ENCODE measurements at places on chromosomes 12 and 14. TPM values are rescaled to one million over a fixed set of nuclear protein-coding genes. Genes with fewer than 3 reads are reported as not detected.

- no peaks in the 10 kb centered on the region for H3K4me1 ChIP-seq
- H3K4me3 ChIP-seq: peak overlapping the region; percentile 18
- DNase-seq: no peak
- H3K36me3 ChIP-seq: no peaks in the 10 kb centered on the region
These were observed 345.9 kb upstream of the RGS6 start for GRCh38 chr14:71586131-71586897.

COL2A1 gene
- 9.0 TPM for polyA plus RNA-seq

DNA sequence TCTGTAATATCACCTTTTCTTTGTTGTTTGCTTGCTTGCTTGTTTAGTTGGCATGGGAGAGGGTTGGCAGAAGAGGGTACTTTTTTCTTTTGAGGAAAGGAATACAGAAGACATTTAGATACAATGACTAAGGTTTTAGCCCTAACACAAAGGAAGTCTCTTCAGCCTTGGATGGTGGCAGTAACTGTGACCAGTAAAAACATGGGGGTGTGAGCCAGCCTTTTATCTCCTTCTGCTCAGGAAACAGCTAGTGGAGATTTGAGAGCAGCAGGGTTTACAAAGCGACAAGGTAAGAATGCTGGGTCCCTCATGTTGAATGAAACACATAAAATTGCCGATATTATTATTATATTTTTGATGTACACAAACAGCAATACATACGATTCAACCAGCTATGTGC, 40.4 kb downstream of the SLC8A3 start:
- H3K36me3 ChIP-seq: no peaks in the 10 kb centered on the region
- no peaks in the 10 kb centered on the region for H3K4me1 ChIP-seq

GRCh38 chr12:123860377-123860776, 98.3 kb downstream of the DNAH10 start:
- no peaks in the 10 kb centered on the region for H3K27me3 ChIP-seq
- no peak for DNase-seq
- H3K4me3 ChIP-seq: no peak overlapping the region
- no peaks in the 10 kb centered on the region for H3K36me3 ChIP-seq

DNA sequence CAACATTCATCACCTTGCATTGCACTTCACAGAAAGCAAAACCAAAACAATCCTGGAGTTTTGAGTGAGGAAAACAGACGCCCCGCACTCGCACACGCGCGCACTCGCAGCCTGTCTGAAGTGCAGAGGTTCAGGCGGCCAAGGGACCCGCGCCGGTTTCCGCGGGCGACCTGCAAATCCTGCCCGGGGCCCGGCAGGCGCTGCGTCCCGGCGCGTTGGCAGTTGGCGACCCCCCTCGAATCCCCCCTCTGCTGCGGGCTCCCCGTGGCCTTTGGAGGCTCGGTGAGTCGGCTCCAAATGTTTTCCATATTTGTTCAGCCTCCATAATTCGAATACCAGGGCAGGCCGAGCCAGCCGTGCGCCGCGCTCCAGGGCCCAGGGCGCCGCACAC, at the start of gene SSPN:
Gene SSPN (plus strand): TSS at position 324 of the 391 bp plus-strand sequence. CDS start 100 bp downstream, outside the sequence.
- H3K36me3 ChIP-seq: no peaks in the 10 kb centered on the region
- H3K4me3 ChIP-seq: peak within 1 kb of the TSS; percentile 57
- H3K4me1 ChIP-seq: peaks cover 8% of the 10 kb centered on the region
- no peaks in the 10 kb centered on the region for H3K27me3 ChIP-seq
- H3K27ac ChIP-seq: peak within 1 kb of the TSS; percentile 56

GRCh38 chr14:75025082-75025481, 22.4 kb downstream of the EIF2B2 start:
- no peak overlapping the region for H3K4me3 ChIP-seq
- peaks cover 34% of the 10 kb centered on the region for H3K36me3 ChIP-seq
- H3K27ac ChIP-seq: peak overlapping the region; percentile 71
- DNase-seq: peak; percentile 39

DNA sequence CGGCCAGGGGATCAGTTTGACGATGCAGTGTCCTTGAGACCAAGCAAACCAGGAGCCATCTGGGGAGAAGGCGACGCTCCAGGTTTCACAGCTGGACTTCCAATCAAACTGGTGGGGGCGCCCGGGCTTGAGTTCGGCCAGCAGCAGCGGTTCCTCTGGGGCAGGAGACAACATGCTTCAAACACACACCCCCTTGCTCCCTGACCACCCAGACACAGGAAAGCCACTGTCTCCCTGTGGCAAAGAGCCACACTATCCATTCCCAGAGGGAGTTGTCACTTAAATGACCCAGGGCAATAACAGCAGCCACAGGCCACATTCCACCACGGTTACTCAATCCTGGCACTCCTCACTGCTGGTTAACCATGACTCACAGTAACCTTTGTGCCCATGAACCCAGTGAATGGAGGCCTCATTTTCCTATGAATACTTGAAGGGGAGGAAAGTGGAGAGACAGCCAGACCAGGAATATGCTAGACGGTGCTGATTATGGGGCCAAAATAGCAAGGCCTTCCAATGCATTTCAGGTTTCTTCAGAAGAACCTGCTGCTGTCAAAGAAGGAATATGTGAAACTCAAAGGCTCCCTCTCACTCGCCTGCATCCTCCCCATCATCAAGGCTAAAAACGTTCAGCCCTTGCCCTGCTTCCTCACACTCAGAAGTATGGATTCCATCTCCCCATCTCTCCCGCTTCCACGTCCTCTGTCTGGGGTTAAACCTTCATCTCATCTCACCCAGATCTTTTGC, 8.5 kb downstream of the WSB2 start:
- peak overlapping the region; percentile 13 for H3K4me3 ChIP-seq
- DNase-seq: peak; percentile 95

- no peak overlapping the region for H3K27ac ChIP-seq
- no peaks in the 10 kb centered on the region for H3K27me3 ChIP-seq
- no peak for DNase-seq
- no peak overlapping the region for H3K4me3 ChIP-seq
- no peaks in the 10 kb centered on the region for H3K4me1 ChIP-seq
These were observed 232.4 kb upstream of the FBXO33 start for GRCh38 chr14:39664646-39665045.

- no peaks in the 10 kb centered on the region for H3K36me3 ChIP-seq
- no peaks in the 10 kb centered on the region for H3K27me3 ChIP-seq
- H3K27ac ChIP-seq: no peak overlapping the region
- H3K4me3 ChIP-seq: no peak overlapping the region
These were observed 4.4 kb downstream of the ZBTB42 start for GRCh38 chr14:104805326-104805678.

DNA sequence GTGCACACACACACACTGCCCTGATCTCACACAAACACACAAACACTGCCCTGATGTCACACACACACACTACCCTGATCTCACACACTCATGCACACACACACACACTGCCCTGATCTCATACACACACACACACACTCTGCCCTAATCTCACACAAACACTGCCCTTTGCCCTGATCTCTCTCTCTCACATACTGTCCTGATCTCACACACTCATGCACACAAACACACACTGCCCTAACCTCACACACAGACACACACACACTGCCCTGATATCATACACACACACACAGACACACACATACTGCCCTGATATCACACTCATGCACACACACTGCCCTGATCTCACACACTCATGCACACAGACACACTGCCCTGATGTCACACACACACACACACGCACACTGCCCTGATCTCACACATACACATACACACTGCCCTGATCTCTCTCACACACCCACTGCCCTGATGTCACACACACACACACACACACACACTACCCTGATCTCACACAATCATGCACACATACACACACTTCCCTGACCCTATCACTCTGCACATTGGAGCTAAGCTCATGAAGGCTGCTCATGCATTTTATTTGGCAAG, 97.6 kb upstream of the DIO3 start:
- peak overlapping the region; percentile 70 for H3K27ac ChIP-seq
- H3K27me3 ChIP-seq: peaks cover 17% of the 10 kb centered on the region
- H3K4me3 ChIP-seq: no peak overlapping the region
- peak; percentile 46 for DNase-seq
- no peaks in the 10 kb centered on the region for H3K36me3 ChIP-seq

CMA1 gene
- not detected for polyA plus RNA-seq

- no peak for DNase-seq
- H3K36me3 ChIP-seq: no peaks in the 10 kb centered on the region
- H3K4me3 ChIP-seq: no peak overlapping the region
- H3K4me1 ChIP-seq: no peaks in the 10 kb centered on the region
- H3K27ac ChIP-seq: no peak overlapping the region
These were observed 32.3 kb downstream of the BEST3 start for GRCh38 chr12:69666798-69667197.

GRCh38 chr14:99348816-99349614, 77.0 kb upstream of the BCL11B start:
- no peak overlapping the region for H3K27ac ChIP-seq
- DNase-seq: no peak
- no peak overlapping the region for H3K4me3 ChIP-seq
- H3K36me3 ChIP-seq: no peaks in the 10 kb centered on the region
- H3K27me3 ChIP-seq: no peaks in the 10 kb centered on the region
- no peaks in the 10 kb centered on the region for H3K4me1 ChIP-seq

DNA sequence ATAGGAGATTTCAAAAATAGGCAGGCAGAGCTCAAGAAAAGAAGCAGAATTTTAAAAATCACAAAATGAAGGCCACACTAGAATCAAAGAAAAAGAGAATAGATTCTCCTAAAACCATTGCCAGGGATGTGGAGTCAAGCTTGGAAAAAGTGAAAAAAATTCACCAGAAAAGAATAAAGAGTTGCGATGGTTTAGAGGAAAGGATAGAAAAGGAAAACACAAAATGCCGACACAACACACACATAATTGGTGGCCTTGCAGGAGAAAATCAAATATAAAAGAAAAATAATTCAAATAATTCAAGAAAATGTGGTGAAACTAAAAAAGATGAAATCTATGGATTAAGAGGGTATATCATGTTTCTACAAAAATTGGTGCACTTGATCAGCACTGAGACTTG, 181.6 kb upstream of the C14orf180 start:
- H3K36me3 ChIP-seq: no peaks in the 10 kb centered on the region
- H3K27ac ChIP-seq: no peak overlapping the region
- no peaks in the 10 kb centered on the region for H3K27me3 ChIP-seq
- no peaks in the 10 kb centered on the region for H3K4me1 ChIP-seq

DNA sequence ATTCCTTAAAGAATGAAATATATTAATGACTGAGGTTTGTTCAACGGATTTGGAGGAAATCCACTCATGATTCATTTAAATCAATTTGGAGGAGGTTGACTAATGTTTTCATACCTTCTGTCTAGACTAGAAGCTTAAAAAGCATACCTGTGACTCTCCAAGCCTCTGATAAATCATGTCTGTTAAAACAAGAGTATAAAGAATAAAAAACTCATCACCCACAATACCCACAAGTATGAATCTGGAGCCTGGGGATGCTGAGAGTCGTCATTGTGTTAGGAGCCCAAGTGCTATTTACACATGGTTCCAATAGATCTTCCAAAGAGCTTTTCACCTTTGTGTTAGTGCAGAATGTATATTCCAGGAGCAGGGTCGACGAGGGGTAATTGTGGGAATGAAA, 86.8 kb upstream of the ADAMTS20 start:
- no peak overlapping the region for H3K4me3 ChIP-seq
- no peak for DNase-seq
- H3K36me3 ChIP-seq: no peaks in the 10 kb centered on the region
- H3K4me1 ChIP-seq: no peaks in the 10 kb centered on the region
- no peak overlapping the region for H3K27ac ChIP-seq

DNA sequence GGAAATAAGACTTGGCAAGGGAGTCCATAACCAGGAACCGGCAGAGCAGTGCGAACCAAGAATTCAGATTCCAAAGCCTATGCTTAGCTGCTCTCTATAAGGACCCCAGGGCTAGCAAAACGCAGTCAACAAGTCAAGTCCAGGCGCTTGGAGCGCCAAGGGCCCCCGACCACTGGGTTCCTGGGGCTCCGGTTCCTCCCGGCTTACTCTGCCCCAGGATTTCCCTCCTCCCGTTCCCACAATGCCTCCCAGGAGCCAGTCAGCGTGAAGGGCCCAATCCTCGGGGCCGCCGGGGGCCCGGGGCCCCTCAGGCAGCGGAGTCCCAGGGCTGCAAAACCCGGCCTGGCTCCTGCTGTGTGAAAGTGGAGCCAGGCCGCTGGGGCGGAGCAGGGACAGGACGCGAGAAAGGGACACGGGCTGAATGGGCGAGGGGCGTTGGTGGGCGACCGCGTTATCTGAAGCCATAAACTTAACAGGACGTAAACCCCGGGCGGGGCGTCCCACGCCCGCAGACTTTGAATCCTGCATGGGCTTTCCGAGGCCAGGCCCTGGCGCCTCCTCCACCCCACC, 1.5 kb downstream of the KRT8 start:
- H3K27me3 ChIP-seq: no peaks in the 10 kb centered on the region
- H3K4me3 ChIP-seq: peak overlapping the region; percentile 89
- peaks cover 40% of the 10 kb centered on the region for H3K36me3 ChIP-seq
- peak; percentile 90 for DNase-seq

DNA sequence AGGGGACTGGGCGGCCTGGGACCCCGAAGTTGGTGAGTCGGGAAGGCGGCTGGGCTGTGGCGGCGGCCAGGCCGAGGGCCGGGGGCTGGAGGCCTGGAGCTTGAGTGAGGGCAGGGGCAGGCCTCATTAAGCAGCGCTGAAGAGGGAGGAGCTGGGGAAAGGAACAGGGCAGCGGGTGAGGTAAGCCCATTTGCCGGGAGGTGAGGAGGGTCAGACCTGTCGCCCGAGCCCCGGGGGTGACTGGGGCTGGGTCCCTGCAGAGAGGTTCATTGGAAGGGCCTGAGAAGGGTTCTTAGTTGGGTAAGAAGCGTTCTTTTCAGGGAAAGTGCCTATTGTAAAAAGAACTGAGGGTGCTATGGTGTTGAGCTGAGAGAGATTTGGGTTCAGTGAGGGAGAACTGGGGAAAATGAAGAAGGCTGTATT, 441 bp downstream of the RAB5B start:
- peaks cover 16% of the 10 kb centered on the region for H3K36me3 ChIP-seq
- no peaks in the 10 kb centered on the region for H3K27me3 ChIP-seq
- peak; percentile 29 for DNase-seq
- peaks cover 19% of the 10 kb centered on the region for H3K4me1 ChIP-seq
- peak overlapping the region; percentile 95 for H3K27ac ChIP-seq

- no peaks in the 10 kb centered on the region for H3K27me3 ChIP-seq
- no peaks in the 10 kb centered on the region for H3K4me1 ChIP-seq
- no peaks in the 10 kb centered on the region for H3K36me3 ChIP-seq
- H3K4me3 ChIP-seq: no peak overlapping the region
- no peak for DNase-seq
These were observed 42.5 kb downstream of the WDR20 start for GRCh38 chr14:102182190-102182589.

- peaks cover 58% of the 10 kb centered on the region for H3K4me1 ChIP-seq
- H3K27me3 ChIP-seq: no peaks in the 10 kb centered on the region
- no peak for DNase-seq
- no peak overlapping the region for H3K27ac ChIP-seq
These were observed 274.7 kb downstream of the ZFP36L1 start for GRCh38 chr14:68518166-68518565.

- no peak overlapping the region for H3K4me3 ChIP-seq
- H3K4me1 ChIP-seq: peaks cover 20% of the 10 kb centered on the region
- H3K36me3 ChIP-seq: no peaks in the 10 kb centered on the region
- H3K27me3 ChIP-seq: no peaks in the 10 kb centered on the region
- no peak for DNase-seq
These were observed 28.0 kb upstream of the TMCC3 start for GRCh38 chr12:94678379-94678778.

GRCh38 chr12:25248137-25248536, 2.6 kb downstream of the KRAS start:
- peaks cover 6% of the 10 kb centered on the region for H3K4me1 ChIP-seq
- H3K27ac ChIP-seq: no peak overlapping the region
- no peaks in the 10 kb centered on the region for H3K27me3 ChIP-seq
- peaks cover 7% of the 10 kb centered on the region for H3K36me3 ChIP-seq
- H3K4me3 ChIP-seq: no peak overlapping the region
- no peak for DNase-seq

IKZF4 gene
- 13.5 TPM for polyA plus RNA-seq

MAX gene
- polyA plus RNA-seq: 113 TPM

ABHD12B gene
- 0.52 TPM for polyA plus RNA-seq

FAM90A1 gene
- 0.91 TPM for polyA plus RNA-seq

- H3K27ac ChIP-seq: no peak overlapping the region
- no peaks in the 10 kb centered on the region for H3K27me3 ChIP-seq
- no peak overlapping the region for H3K4me3 ChIP-seq
- no peaks in the 10 kb centered on the region for H3K36me3 ChIP-seq
These were observed 113.9 kb downstream of the PHLDA1 start for GRCh38 chr12:75917715-75918114.

Measured in large intestine (tissue), 12 donors.